ENCODE measurements at places on chromosomes 11 and 22.

DNA sequence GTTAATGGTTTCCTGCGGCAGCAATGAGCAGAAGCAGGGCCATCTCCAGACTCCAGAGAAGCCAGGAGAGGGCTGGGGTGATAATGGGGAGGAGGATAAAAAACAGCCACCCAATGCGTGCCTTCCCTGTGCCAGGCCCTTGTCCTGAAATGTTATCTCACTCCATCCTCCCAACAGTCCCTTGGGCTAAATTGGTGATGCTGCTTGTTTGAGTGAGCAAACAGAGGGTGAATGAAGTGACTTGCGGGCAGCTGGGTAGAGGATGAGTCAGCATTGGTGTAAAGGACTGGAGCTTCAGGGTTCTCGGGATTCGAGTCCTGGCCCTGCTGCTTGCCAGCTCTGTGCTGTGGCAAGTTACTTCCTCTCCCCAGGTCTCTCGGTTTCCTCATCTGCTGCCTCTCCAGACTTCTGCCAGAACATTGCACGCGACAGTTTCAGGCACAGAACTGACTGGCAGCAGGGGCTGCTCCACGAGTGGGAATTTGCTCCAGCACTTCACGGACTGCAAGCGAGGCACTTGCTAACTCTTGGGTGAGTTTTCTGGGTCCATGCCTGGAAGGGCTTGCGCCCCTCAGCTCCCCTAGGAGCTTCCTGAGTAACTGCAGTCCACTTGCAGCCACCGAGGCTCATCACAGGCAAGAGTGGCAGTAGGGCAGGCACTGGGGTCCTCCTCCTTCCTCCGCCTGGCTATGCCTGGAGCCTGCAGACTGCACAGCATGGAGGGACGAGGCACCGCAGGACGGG, at the start of gene P2RY6:
Gene P2RY6, plus strand, starts transcription at position 403 of the 744 bp plus-strand sequence. CDS start 24,181 bp downstream, outside the sequence.
- no peak for DNase-seq

DNA sequence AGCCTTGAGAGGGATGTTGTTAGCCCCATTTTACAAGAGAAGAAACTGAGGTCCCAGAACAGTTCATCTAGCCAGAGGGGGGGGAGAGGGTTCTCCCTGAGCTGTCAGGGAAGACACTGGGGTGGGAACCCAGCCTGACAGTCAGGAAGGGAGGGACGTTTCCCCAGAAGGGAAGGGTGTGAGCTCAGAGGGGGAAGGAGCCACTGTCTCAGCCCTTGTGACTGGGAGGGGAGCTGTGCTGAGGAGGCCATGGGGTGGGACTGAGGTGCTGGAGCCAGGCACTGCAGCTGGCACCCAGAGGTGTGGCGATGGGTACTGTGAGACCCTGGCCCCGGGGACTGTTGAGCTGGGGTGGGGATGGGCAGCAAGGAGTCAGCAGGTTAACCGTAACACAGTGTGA, 35.7 kb downstream of the DAGLA start:
- no peak for DNase-seq

- no peak for DNase-seq
Observed at GRCh38 chr11:132125988-132126871, 755.8 kb downstream of the NTM start.

GRCh38 chr11:89660234-89660633, 49.9 kb upstream of the TRIM77 start:
- DNase-seq = no peak

DNA sequence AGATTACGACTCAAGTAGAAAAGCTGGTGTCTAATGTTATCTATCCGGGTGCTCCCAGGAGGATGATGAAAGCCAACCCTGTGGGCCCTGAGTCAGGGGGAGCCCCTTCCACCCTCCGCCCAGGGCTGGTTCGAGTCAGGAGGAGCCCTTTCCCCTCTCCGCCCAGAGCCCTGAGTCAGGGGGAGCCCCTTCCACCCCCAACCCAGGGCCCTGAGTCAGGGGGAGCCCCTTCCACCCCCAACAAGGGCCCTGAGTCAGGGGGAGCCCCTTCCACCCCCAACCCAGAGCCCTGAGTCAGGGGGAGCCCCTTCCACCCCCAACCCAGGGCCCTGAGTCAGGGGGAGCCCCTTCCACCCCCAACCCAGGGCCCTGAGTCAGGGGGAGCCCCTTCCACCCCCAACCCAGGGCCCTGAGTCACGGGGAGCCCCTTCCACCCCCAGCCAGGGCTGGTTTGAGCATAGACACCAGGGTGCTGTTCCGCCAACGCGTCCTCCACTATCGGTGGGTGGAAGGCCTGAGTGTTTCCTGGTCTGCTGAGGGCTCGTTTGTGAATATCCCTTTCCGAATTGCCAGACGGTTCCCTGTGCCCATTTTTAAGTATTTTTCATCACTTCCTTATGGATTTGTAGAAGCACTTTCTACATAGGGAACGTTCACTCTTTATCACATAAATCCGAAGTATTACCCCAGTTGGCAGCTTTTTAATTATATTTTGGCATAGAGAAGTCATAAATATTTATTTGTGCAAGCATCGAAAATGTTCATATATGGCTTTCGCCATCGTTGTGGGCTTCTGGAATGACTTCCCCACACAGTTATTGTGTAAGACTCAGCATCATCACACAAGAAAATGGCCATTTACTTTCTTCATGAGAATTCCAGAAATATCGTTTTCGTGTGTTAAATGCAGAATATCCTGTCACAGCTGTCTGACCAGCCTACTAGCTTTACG, 380.6 kb downstream of the BRD1 start:
- no peak for DNase-seq
